ENCODE measurements at places on chromosomes 2 and 18.
A peak's percentile ranks its signal among the peaks of the same experiment; 100 is the strongest.

GRCh38 chr2:222483513-222484039 is 59.2 kb downstream of the SGPP2 start:
- no peak for DNase-seq

DNA sequence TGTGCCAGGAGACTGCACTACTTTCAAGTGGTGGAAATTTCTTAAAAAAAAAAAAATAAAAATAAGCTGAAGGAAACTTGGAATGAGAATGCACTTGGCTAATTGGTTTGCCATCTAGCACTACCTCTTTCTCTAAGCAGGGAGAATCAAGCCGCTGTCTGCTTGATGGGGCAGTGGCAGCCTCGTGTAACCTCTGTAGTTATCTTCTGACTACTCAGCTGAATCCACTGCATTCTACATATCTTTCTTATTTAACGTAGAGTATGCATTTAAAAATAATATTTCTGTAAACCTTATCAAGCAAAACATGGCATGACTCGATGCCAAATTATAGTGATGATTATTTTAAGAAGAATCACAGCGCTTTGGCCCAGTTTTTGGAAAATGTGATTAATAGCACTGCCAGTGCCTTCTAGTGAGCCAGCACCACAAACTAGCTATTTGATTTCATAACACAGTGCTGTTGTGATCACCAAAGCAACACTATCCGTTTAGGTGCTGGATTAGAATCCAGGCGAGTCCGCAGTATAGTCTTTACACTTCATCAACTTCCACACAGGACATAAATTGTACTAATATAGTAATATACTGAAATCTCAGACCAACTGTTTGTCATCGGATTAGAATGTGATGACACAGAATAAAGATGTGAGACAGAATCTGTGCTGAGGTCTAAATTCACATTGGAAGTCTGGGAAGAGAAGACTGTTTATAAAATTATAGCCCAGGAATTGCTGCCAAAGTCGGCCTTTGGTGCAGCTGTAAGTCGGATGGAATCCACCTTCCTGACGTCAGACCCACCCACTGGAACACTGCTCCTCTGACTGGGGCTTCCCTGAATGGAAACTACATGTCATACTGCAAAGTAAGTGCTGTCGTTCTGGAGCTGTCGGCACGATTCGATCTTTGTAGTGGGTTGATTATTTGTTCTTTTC is 136.5 kb upstream of the ETAA1 start:
- peak; percentile 99 for DNase-seq

GRCh38 chr2:237156031-237156856 is 70.6 kb downstream of the COPS8 start:
- peak; percentile 90 for DNase-seq

DNA sequence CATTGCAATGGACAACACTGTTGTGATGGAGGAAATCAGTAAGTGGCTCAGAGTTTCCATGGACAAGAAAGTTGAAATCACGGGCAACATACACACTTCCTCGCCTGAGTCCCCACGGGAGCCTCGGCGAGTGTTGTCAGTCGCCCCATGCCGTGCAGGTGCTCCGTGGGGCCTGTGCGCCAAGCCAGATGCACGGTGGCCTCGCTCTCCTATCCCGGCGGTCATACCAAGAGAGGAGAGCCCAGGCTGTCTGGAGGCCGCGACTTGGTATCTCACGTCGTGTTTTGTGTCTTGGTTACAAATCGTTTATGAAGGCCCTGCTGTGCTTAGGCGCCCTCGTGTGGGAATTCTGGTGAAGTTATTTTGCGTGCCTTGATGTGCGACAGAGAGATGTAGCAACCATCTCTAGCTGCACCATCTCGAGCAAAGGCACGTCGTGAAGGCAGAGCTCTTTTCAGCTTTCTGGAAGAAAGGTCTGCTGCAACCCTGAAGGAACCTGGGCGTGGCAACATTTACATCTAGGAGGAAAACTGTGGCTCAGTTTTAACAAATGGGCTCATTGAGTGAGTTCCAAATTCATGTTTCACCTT is 21.8 kb downstream of the ATG4B start:
- peak; percentile 73 for DNase-seq

DNA sequence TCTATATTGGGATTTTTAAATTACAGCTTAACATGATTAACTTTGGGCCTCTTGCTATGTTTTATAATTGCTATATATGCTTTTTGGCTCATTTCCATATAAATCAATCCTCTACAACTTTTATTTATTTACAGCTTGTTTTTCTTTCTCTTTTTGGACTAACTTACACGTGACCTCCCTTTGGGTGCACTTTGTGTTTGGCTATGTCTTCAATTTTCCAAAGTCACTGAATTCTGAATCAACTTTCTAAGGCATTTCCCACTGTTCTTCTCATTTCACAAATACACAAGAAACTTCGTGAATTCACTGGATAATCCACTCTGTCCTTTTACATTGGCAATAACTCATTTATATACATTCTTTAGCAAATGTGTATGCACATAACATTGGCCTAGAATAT is 5.4 kb upstream of the CPS1 start:
- DNase-seq: no peak
